ENCODE measurements at places on chromosomes 1 and 21.

- H3K27ac ChIP-seq = no peak overlapping the region
- no peak overlapping the region for H3K4me3 ChIP-seq
- no peaks in the 10 kb centered on the region for H3K27me3 ChIP-seq
- DNase-seq = no peak
Measured at GRCh38 chr1:156262461-156263287, 14.8 kb upstream of the PAQR6 start.

DNA sequence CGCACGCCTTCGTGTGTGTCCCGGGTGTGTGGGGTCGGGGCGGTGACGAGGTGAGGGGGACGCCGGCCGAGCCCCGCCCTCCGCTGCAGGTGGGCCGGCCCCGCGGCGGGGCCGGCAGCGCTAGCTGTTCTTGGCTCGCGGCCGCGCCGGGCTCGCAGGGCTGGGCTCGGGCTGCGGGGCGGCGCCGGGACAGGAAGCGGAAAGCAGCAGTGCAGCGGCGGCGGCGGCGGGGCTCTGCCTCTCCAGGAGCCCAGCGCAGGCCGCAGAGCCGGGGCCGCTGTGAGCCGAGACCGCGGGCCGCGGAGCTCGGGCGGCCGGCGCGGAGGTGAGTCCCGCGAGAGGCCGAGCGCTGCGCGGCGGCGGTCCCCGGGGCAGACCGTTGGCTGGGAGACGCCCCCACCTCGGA, at the start of gene VANGL1:
VANGL1 (plus strand) TSS at position 209 of the 406 bp plus-strand sequence. CDS start 9,444 bp downstream, outside the sequence.
- peaks cover 8% of the 10 kb centered on the region for H3K36me3 ChIP-seq
- peak; percentile 66 for DNase-seq
- no peak within 1 kb of the TSS for H3K27ac ChIP-seq
- peaks cover 47% of the 10 kb centered on the region for H3K27me3 ChIP-seq
- H3K4me1 ChIP-seq = peaks cover 4% of the 10 kb centered on the region

DNA sequence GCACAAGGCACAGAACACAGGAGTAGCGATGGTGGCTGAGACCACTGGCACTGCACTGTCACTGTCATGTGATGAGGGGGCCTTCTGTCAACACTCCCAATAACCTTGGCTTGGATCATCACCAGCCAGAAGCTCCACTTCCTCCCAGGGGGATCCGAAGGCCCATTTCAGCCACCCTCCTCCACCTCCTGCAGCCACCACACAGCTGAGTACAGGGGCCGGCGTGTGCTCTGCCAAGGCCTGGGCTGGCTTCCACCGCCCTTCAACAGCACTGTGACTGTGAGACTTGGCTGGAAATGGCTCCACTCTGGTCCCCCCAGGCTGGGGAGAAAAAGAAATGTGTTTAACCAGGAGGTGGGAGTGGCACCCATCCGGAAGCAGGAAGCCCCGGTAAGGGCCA, 9.9 kb upstream of the NADK start:
- no peak overlapping the region for H3K4me3 ChIP-seq
- no peak overlapping the region for H3K27ac ChIP-seq
- H3K36me3 ChIP-seq = peaks cover 28% of the 10 kb centered on the region
- H3K27me3 ChIP-seq = no peaks in the 10 kb centered on the region
- no peak for DNase-seq

DNA sequence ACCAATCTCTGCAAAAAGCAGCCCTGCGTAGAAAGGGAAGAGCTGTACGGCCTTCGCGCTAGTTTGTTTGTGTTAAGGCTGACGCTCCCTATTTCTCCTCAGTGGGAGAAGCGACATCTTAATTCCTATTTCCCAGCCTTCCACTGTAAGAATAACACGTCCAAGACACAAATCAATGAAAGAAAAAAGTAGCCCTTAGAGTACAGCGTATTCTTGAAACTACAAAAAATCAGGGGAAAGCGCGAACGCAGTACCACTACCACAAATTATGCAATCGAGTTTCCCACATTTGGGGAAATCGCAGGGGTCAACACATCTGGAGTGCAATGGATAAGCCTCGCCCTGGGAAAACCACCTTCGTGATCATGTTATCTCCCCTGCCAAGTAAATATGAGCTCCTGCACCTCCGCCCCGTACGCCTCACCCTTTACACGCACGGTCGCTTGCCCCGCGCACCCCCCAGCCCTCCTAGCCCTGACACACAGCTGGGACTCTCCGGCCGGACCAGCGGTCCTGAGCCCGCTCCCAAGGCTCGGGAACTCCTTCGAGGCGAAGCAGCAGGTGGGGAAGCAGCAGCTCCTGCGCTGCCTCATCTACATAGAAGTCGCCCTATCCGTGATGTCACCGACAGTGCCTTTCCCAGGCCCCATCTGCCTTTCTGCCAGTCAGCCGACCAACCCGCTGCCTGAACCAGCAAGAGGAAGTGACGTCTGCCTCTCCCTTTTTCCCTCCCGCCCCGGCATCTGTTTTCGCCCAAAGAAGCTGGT, 94.7 kb downstream of the PPIAL4G start:
- peak overlapping the region; percentile 100 for H3K27ac ChIP-seq
- H3K27me3 ChIP-seq = no peaks in the 10 kb centered on the region
- H3K4me1 ChIP-seq = peaks cover 31% of the 10 kb centered on the region
- DNase-seq = peak; percentile 90

DNA sequence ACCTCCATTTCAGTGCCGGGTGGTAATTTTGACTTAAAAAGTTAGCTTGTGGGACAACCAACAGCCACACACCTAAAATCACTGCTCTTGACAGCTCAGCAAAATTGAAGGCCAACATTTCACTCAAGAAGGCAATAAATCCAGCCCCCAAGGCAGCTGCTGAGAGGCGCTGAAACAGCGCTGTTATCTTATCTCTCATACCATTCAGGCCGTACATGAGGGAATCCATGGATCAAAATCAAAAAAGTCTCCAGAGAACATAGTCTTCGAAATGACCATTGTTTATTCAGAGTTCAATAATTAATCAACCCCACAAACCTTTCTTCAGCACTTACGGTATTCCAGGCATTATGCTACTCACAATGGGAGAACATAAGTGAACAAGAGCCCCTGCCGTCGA, 38.5 kb downstream of the ZBTB18 start:
- no peaks in the 10 kb centered on the region for H3K4me1 ChIP-seq
- H3K27me3 ChIP-seq = no peaks in the 10 kb centered on the region
- H3K36me3 ChIP-seq = no peaks in the 10 kb centered on the region
- H3K4me3 ChIP-seq = no peak overlapping the region
- H3K27ac ChIP-seq = no peak overlapping the region
- no peak for DNase-seq

DNA sequence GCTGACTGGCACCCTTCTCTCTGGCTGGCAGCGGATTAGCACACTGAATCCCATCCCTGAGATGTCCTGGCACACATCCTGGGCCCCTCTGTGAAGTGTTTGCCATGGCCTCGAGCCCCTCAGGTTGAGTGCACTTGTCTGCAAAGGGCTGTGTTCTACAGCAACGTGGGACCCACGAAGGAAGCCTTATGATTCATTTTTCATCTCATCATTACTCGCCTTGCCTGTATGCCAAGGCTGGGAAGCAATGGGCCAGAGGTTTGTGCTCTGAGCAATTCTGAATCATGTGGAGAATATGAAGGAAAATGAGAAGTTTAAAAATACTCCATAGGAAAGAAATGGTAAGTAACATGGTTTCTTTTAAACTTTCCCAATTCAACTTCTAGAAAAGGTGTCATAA, 124.8 kb upstream of the LMO4 start:
- H3K36me3 ChIP-seq = no peaks in the 10 kb centered on the region
- H3K4me3 ChIP-seq = no peak overlapping the region
- no peak for DNase-seq
- no peak overlapping the region for H3K27ac ChIP-seq

DNA sequence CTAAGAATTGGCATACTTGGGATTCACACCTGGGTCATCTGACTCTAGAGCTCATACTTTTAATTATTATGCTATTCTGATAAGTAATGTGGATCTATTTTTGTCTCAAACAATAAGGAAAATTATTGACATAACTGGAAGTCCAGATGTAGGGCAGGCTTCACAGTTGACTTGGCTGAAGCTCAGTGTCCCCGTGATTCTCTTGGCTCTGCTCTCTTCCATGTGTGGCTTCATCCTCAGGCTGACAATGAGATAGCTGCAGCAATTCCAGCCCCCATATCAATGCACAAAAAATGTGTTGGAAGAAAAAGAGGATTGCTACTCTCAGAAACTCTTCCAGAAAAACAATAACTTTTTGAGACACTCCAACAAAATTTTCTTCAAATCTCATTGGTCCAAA, 23.8 kb downstream of the HSD11B1 start:
- no peak for DNase-seq
- H3K4me1 ChIP-seq = peaks cover 43% of the 10 kb centered on the region
- peaks cover 16% of the 10 kb centered on the region for H3K36me3 ChIP-seq
- no peak overlapping the region for H3K27ac ChIP-seq

- no peak overlapping the region for H3K4me3 ChIP-seq
- no peaks in the 10 kb centered on the region for H3K36me3 ChIP-seq
- peaks cover 3% of the 10 kb centered on the region for H3K27me3 ChIP-seq
- no peak for DNase-seq
- no peak overlapping the region for H3K27ac ChIP-seq
Measured at GRCh38 chr1:37657620-37658412, 23.1 kb upstream of the RSPO1 start.

DNA sequence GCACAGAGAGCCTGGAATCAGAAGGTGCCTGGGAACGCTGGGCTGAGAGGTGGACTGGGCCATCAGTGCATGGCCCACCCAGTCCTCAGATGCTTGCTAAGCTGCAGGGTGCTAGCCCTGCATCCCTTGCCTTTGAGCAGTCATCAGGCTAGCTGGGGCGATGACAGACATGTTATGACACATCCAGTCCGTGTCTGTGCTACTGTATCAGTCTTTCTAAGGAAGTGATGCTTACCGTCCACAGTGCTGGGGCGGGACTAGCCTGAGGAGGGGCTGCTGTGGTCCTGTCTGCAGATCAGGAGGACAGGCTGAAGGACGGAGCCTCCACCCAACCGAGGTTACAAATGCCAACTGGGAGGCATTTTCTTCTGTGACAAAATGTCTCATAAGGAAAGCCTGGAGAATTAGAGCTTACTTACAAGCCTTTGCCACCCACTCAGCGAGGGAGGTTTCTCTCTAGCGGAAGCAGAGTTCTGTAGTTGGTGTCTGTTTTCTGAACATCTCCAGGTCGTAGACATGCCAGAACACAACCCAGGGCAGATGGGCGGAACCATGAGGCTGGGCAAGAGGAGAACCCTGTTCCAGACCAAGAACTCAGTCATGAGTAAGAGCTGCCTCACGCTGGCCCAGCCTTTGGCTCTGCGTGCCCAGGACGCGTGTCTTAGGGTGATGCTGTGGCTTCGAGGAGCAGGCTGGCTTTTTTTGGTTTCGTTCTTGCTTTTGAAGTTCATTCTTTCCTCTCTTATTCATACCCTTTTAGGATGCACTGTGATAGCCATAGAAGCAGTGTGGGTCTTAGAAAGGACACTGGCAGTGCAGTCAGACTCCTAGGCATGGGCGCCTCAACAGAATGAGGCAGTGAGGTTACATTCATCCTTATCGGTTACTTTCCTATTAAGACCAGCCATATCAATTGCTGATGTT, 14.3 kb downstream of the SLFNL1 start:
- peaks cover 17% of the 10 kb centered on the region for H3K4me1 ChIP-seq
- no peak overlapping the region for H3K27ac ChIP-seq
- H3K4me3 ChIP-seq = no peak overlapping the region
- no peak for DNase-seq

- no peak for DNase-seq
- H3K36me3 ChIP-seq = peaks cover 7% of the 10 kb centered on the region
- peaks cover 17% of the 10 kb centered on the region for H3K4me1 ChIP-seq
- H3K4me3 ChIP-seq = no peak overlapping the region
- H3K27me3 ChIP-seq = no peaks in the 10 kb centered on the region
Measured at GRCh38 chr1:228106800-228107054, 2.4 kb downstream of the MRPL55 start.

DNA sequence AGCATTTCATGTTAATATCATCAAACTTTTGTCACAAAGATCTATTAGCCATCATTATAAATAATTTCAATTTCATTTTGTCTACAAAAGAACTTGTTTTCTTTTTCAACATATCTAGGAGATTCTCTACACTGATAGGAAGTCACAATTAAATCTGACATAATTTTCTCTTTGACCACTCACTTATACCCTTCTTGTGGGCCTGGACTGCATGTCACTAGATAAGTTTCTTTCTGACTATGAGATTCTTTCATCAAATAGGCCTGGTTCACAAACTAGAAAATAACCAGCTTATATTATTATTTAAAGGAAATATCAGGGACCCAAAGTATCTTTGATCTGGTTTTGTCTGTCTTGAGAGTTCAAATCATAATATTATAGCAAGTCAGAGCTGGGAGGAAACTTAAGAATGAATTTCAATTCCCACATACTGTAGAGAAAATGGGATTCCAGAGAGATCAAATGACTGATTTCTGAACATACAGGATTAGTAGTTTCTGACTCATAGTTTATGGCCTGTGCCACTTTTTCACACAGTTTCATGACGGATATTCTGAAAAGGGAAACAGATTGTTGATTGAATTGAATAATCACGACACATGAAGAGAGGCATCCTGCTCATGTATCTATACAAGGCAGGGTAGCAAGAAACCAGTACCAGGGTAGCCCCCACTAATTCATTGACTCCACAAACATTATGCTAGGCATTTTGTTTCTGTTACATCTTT, 355.8 kb downstream of the GPATCH2 start:
- H3K4me3 ChIP-seq = no peak overlapping the region
- no peaks in the 10 kb centered on the region for H3K36me3 ChIP-seq
- no peak overlapping the region for H3K27ac ChIP-seq
- no peaks in the 10 kb centered on the region for H3K4me1 ChIP-seq

DNA sequence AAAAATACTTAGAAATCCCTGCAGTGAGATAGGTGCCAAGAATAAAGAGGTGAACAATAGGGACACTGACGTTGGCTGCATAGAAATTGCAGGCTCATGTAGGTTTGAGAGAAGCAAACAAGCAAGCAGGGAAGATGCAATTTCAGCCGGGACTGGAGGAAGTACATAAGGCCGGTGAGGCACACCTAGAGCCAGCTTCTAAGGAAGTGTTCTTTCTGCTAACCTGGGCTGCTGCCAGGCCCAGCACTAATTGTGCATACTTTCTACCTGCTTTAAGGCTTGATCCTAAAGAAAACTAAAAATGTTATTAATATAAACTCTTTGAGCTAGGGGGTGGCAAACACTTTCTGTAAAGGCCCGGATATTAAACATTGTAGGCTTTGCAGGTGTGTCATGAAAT, 71.0 kb downstream of the LMO4 start:
- no peak overlapping the region for H3K4me3 ChIP-seq
- H3K27ac ChIP-seq = no peak overlapping the region
- H3K4me1 ChIP-seq = peaks cover 10% of the 10 kb centered on the region
- no peaks in the 10 kb centered on the region for H3K36me3 ChIP-seq

Measured in activated naive CD8-positive, alpha-beta T cell treated with anti-CD3 and anti-CD28 coated beads for 36 hours (primary cell).